Mucosa of gallbladder (tissue), 1 donor: ENCODE measurements at places on chromosomes 12 and 14. TPM values are rescaled to one million over a fixed set of nuclear protein-coding genes. Genes with fewer than 3 reads are reported as not detected.
A peak's percentile ranks its signal among the peaks of the same experiment; 100 is the strongest.

DNA sequence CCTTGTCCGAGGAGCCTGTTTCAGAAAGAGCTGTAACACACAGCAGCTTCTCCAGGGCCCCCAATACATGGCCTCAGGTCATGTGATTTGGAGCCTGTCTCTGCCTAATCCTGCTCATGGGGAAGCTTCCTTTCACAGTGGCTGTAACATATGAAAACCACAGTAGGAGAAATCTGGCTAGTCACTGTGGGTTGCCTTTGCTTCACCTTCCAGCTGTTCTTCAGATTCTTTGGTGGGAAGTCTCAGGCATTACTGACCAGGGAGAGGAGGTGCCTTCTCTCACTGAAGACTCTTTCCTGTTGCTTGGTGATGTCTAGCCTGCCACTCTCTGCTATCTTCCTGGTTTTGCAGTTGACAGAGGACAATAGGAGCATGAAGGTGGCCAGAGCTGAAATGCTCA is 350.6 kb downstream of the DPF3 start:
- no peak for DNase-seq

DNA sequence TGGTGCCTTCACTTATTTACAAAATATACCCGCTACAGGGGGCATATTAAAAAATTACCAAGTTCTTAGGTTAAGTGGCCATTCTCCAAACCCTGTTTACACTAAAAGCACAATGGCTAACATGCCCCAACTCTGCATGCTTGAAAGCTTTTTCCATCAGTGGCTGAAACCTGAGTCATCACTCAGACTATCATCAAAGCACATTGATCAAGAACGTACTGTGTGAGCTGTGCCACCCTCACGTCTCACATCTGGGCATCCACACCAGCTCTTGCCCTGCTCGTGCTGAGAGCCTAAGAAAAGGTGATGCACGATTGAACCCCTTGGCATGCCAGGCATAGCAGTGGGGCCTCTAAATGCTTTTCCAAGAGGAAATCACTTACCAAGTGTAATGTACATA is 13.2 kb downstream of the AQP6 start:
- no peak for DNase-seq

- no peak for DNase-seq
Observed at GRCh38 chr12:121748218-121748570, 35.6 kb downstream of the TMEM120B start.

DNA sequence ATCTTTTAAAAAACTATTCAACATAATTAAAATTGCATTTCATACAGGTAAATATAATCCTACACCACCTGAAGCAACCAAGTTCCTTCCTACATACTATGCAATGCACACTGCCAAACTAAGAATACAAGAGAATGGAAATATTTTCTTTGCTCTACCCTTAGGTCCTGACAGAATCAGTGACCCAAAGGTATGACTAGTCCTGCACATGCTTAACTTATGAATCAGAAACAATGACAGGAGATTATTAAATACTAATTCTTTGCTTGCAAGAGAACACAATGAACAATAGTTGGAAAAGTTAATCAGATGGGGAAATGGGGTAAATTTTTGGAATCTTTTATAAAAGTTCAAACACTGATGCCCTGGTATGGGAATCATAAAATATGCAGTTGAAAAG is 220.1 kb downstream of the SOX5 start:
- no peak for DNase-seq

- DNase-seq = no peak
Observed at GRCh38 chr12:122903693-122904034, 7.7 kb upstream of the VPS37B start.

DNA sequence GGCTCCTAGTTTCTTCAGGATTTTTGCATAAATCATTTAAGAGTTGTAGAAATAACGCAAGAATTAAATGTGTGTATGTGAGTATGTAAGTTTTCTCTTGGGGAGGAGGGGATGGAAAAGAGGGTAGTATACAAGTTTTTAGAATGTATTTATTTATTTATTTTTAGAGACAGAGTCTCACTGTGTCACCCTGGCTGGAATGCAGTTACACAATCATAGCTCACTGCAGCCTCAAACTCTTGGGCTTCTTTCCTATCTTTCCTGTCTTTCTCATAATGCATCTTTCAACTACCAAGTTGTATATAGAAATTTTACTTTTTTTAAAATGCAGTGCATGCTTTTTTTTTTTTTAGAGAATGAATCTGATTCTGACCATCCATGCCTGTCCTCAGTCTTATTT is 269.0 kb upstream of the GARIN2 start:
- DNase-seq = no peak

DNA sequence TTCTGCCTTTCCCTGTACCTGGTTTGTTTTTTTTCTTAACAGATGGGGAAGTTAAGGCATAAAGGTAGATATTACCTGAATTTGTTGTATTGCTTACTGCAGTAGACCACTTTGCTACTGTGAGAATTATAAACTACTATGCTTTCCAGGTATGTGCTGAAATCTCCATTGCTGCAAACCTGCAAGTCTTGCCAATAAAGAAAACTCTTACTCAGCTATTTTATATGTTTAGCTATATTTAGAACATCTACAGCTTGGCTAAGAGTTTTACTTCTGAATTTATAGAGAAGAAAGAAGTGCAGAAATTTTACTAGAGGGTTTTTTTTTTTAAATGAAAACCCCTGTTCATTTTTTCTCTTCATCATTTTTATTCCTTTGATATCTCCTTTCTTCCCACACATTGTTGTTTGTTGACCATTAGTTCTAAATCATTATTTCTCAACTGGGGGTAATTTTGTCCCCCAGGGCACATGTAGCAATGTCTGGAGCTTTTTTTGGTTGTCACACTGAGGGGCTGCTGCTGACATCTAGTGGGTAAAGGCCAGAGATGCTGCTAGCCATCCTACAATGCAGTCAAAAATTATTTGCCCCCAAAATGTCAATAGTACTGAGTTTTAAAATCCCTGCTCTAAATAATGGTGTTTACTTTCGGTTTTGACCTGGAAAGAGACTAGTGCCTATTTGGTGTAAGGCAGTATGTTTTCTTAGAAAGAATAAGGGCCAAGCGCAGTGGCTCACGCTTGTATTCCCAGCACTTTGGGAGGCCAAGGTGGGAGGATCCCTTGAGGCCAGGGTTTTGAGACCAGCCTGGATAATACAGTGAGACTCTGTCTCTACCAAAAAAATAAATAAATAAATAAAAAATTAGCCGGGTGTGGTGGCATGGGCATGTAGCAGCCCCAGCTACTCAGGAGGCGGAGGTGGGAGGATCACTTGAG is 48.6 kb downstream of the PCNX1 start:
- no peak for DNase-seq

GRCh38 chr12:77323788-77324415 is 258.5 kb upstream of the E2F7 start:
- no peak for DNase-seq

DNA sequence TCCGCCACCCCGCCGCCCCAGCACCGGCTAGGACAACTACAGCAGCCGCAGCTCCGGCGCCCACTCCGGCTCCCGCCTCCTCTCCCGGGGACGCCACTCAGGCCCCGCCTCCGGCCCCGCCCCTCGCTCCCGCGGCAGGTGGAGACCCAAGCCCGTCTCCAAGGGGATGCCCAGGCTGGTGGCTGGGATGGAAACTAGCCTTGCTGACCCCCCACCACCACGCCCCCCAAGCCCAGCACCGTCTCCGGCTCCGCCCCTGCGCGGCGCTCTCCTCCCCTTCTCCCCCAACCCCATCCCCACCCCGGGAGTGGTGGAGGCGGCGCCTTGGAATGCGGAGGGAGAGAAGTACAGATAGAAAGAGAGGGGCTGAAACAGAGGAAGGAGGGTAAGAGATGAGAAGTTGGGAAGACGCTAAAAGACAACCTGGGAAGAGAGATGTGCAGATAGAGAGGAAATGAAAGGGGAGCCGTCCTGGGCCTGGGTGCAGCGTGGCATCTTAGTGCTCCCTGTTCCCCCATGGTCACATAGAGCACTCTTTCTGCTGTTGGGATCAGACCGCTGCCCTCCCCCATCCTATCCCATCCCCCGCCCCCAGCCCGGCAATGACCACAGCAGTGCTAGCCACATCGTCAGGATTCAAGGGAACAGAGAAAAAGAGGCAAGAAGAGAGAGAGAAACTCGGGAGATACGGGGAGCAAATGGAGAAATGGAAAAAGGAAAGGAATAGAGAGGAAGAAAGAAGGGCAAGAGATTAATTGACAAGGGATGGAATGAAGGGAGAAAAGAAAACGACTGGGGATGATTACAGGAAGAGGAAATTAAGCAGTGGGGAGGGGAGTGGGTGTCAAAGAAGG is at the start of gene ITGA7:
Gene ITGA7, minus strand, starts transcription at position 64 of the 854 bp plus-strand sequence. CDS start 222 bp downstream, outside the sequence.
- DNase-seq = peak; percentile 50

GRCh38 chr12:13947276-13947946 is 34.0 kb downstream of the GRIN2B start:
- DNase-seq = no peak

GRCh38 chr14:87581298-87581697 is 411.7 kb downstream of the GALC start:
- no peak for DNase-seq

DNA sequence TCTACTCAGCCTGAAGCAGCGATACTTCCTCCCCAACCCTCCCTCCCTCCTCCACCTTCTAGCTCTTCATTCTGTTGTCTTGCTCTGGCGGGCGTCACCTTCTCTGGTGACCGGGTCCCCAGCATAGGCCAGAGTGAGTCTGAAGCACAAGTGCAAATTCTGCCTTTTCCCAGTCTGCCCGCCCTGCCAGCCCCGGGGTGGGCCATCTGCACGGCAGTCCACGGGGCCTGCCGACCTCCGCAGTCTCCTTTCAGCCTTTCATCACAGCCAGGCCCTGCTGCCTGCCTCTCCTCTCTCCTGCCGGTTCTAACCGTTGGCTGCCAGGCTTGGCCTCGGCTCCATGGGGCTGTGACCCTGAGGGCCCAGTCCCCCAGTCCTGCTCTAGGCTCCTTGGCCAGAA is 58.7 kb downstream of the TESC start:
- DNase-seq = no peak

DNA sequence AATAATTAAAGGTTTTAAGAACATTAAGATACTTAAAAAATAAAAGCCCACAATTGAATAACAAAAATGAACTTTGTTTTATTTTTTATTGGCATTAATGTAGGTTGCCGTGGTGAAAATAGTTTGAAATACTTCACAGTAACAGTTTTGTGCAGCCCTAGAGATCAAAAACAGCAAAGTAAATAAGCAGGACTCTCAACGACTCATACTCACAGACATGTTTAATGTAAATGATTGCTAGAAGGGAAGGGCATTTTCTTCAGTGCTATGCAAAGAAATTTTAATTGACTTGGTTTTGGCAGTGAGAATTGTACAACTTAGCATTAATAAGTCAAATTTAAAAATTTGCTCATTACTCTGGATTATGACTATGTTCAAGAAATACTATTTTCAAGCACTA is 16.0 kb downstream of the TRMT5 start:
- no peak for DNase-seq

GRCh38 chr12:69929125-69929524 is 104.1 kb downstream of the MYRFL start:
- no peak for DNase-seq

GRCh38 chr14:92451245-92451644 is 62.3 kb upstream of the RIN3 start:
- DNase-seq = no peak

DNA sequence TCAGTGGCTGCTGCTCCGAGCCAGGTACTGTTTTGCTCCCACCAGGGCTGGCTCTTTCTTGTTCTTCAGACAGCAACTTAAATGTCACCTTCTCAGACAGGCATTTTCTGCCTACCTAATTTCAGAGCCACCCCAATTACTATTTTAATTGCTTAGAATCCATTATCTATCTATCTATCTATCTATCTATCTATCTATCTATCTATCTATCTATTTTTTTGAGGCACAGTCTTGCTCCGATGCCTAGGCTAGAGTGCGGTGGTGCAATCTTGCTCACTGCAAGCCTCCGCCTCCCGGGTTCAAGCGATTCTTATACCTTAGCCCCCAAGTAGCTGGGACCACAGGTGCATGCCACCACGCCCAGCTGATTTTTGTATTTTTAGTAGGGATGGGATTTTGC is 58.5 kb downstream of the SPPL3 start:
- no peak for DNase-seq

- no peak for DNase-seq
Observed at GRCh38 chr12:112938751-112939150, 477 bp downstream of the OAS3 start.

DNA sequence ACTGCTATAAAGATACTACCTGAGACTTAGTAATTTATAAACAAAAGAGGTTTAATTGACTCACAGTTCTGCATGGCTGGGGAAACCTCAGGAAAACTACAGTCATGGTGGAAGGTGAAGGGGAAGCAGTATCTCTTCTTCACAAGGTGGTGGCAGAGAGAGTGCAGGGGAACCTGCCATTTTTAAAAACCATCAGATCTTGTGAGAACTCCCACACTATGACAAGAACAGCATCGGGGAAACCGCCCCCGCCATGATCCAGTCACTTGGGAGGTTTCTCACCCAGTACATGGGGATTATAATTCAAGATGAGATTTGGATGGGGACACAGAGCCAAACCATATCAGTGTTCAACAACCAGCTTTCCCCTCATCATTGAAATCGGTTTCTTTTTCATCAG is 49.9 kb downstream of the AEBP2 start:
- no peak for DNase-seq

DNA sequence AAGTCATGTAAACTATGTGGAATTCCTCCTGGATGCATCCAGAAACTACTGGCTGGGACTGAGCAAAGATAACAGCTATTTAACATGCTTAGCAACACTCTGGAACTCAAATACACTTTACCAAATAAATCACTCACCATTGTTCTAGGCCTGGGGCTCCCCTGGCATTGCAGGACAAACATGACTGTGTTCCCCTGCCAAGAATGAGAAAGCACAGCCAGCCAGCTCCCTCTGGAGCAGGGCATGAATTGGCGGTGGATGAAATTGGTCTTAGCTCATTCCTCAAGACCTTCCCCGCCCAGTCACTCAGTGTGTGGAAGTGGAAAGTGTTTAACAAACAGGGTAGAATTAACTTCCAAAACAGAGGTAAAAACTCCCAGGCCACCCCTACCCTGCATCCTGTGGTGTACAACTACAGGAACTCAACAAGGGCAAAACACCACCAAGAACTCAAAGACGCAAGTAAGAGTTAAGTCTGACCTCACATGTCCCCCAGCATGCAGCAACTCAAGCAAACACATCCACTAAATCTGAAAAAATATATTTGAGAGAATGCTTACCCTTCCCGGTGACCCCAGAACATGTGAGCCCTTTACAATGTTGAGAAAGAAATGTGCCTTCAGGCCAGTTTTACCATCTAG is 58.4 kb upstream of the BDKRB2 start:
- peak; percentile 64 for DNase-seq

DNA sequence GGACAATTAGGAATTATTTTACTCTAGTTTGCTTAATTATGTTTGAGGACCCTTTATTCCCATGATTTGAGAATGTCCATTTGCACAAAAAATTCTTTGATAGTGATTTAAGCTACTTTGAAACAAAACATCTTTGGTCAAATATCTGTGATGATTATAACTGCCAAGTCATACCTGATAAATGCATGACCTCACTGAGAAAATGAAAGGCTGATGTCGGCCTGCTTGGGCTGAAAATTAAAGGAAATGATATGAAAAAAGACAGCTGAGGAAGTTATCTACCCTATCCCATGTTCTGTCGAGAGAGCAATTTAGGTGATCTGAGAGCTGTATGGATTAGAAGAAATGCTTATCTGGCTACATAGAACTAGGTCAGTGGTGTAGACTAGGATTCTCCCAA is 43.6 kb downstream of the ATL1 start:
- no peak for DNase-seq

Gene POTEM
- total RNA-seq = not detected

Gene CCDC198
- 110 TPM for total RNA-seq

Gene GCH1
- total RNA-seq = 9.5 TPM

Gene BICDL1
- total RNA-seq = 26.7 TPM

Gene RFX4
- 0.26 TPM for total RNA-seq

Gene WNT1
- total RNA-seq = 0.29 TPM

Gene PLBD1
- 41.9 TPM for total RNA-seq

Gene RPS6KL1
- 18.6 TPM for total RNA-seq

Gene RDH16
- 0.52 TPM for total RNA-seq

Gene RND1
- total RNA-seq = 14.6 TPM
